ENCODE measurements at places on chromosomes 3 and 15. TPM values are rescaled to one million over a fixed set of nuclear protein-coding genes. Genes with fewer than 3 reads are reported as not detected.

PARP14 gene
- 16.4 TPM for polyA plus RNA-seq

UROC1 gene
- 0.13 TPM for polyA plus RNA-seq

STARD5 gene
- polyA plus RNA-seq: 4.0 TPM

HCLS1 gene
- 4.9 TPM for polyA plus RNA-seq

LPP gene
- polyA plus RNA-seq: 30.0 TPM

SLC7A14 gene
- 2.3 TPM for polyA plus RNA-seq

GOLGA6A gene
- not detected for polyA plus RNA-seq

CYP8B1 gene
- polyA plus RNA-seq: 1.5 TPM

SLC9C1 gene
- 1.2 TPM for polyA plus RNA-seq

ITGA11 gene
- polyA plus RNA-seq: 2.3 TPM

AADACL2 gene
- not detected for polyA plus RNA-seq

OR5H14 gene
- polyA plus RNA-seq: 0.01 TPM

CD80 gene
- 0.42 TPM for polyA plus RNA-seq

ZNF80 gene
- polyA plus RNA-seq: 0.13 TPM

CNTN3 gene
- polyA plus RNA-seq: 5.4 TPM

- DNase-seq: no peak
Observed at GRCh38 chr3:126465928-126466544, 9.7 kb downstream of the ZXDC start.

- no peak for DNase-seq
Observed at GRCh38 chr3:149702691-149703441, 45.0 kb upstream of the WWTR1 start.

DNA sequence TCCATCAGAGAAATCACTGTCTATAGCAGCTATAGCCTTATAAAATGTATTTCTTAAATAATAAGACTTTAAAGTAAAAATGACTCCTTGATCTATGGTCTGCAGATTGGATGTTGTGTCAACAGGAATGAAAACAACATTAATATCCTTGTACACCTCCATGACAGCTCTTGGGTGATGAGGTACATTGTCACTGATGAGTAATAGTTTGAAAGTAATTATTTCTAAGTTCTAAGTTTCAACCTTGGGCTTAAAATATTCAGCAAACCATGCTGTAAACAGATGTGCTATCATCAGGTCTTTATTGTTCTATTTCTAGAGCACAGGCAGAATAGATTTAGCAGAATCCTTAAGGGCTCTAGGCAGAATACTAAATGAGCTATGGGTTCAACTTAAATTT is 568.2 kb upstream of the BCHE start:
- no peak for DNase-seq

- DNase-seq: no peak
Observed at GRCh38 chr3:169350228-169350627, 313.3 kb downstream of the MECOM start.

DNA sequence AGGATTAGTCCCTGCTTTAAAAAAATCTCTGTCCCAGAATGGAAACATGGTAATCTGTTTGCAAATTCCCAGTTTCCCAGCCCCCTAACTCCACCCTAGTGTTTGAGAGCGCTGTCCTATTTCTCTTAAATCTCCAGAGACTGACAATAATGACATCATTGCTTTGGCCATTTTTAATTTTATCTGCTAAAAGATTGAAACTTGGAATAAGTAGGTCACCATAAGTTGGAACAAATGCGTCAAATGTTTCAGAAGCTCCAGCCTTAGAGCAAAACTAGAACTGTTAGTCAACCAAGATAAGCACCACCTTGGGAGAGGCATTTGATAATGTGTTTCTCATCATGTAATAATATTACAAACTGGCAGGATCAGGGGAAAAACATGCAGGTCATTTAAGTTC is 25.7 kb upstream of the MB21D2 start:
- DNase-seq: no peak

GRCh38 chr3:114884213-114884923 is 262.7 kb downstream of the ZBTB20 start:
- DNase-seq: no peak

DNA sequence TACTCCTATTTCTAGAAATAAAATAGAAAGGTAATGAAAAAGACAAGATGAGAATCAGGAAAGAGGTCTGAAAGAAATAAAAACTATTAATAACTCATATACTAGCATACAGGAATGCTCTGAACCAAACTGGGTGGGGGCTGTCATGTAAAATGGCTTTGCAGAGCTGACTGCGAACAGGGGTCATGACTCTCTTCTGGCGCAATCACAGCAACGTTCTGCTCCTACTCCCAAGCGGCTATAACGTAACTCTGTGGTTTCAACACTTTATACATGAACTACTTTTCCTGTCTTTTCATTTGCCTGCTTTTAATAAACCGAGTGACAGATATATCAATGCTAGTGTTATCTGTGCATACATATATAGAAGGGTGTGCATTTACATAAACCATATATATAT is 116.7 kb downstream of the DLG1 start:
- no peak for DNase-seq

DNA sequence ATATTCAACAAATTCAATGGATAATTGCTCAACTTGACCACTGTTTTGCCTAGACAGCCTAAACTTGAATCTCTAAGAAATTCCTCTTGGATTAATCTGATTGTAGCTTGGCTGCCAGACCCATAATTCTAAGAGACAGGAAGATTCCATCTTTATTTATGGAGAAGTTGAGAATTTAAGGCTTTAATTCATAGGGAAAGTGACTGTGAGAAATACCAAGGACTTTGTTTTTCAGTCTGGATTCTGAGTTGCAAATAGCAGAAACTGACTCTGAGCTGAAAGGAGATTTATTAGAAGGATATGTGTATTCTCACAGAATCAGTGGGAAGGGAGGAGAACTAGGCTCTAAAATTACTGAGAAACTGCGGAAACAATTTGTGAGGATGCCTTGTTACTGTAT is 195.7 kb downstream of the OXSM start:
- DNase-seq: no peak

GRCh38 chr3:25386686-25387255 is 41.3 kb upstream of the RARB start:
- no peak for DNase-seq

DNA sequence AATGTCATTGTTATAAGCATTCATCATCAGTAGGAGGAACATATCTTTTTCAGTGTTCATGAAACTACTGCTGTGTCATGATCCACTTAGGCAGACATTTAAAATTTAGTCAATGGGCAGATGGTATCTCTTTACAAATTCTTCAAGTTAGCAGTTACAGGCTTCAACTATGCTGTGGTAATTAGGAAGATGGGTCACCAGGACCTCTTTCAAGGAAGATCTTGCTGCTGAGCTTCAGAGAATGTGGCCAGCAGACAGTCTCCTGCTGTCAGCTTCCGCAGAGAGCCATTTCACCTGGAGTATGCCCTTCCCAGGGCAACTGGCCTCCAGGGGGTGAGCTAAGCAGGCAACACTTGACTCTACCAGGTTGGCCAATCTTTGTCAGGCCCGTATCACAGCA is 19.4 kb downstream of the IFT57 start:
- no peak for DNase-seq

- DNase-seq: no peak
Observed at GRCh38 chr3:194937144-194937543, 251.5 kb downstream of the FAM43A start.

GRCh38 chr3:66276705-66277274 is 56.0 kb downstream of the SLC25A26 start:
- DNase-seq: peak; percentile 70

- no peak for DNase-seq
Observed at GRCh38 chr15:98294126-98294525, 333.6 kb downstream of the ARRDC4 start.

- DNase-seq: no peak
Observed at GRCh38 chr3:40116478-40117177, 192.9 kb upstream of the EIF1B start.

DNA sequence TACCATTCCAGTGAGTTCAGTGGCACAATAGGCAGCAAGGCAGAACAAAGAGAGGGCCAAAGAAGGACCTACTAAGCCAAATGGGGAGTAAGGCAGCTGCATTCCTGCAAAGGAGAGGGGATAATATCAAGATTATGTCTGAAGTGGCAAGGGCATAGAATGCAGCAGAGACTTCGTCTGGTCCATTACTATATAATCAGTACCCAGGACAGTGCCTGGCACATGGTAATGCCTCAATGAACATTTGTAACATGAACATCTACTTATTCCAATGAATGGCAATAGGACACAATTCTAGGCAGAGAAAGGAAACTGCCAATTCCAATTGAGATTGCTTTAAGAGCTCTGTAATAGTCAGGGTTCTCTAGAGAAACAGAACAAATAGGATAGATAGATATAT is 82.1 kb upstream of the STAC start:
- no peak for DNase-seq

DNA sequence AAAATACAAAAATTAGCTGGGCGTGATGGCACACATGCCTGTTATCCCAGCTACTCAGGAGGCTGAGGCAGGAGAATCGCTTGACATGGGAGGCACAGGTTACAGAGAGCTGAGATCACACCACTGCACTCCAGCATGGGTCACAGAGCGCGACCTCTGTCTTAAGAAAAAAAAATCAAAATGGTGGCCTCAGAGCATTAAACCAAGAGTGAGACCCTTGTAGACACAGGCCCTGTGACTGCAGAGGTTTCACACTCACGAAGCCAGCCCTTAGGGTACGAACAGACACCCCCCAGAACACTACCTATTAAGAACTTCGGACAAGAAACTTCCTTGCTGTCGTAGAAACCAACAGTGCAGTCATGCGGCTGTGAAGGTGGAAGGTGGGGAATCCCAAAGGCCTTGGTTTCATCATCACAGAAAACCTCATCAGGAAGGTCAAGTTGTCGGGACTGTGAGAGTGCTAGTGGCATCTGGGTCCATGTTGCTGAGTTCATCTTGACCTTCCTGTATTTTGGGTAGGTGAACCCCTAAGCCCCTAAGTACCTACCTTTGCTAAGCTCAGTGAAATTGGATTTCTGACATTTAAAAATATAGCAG is 4.8 kb upstream of the PDE8A start:
- DNase-seq: no peak

- DNase-seq: no peak
Observed at GRCh38 chr15:41546851-41547786, 3.1 kb upstream of the RPAP1 start.

GRCh38 chr3:135141160-135141559 is 346.1 kb downstream of the EPHB1 start:
- DNase-seq: no peak

DNA sequence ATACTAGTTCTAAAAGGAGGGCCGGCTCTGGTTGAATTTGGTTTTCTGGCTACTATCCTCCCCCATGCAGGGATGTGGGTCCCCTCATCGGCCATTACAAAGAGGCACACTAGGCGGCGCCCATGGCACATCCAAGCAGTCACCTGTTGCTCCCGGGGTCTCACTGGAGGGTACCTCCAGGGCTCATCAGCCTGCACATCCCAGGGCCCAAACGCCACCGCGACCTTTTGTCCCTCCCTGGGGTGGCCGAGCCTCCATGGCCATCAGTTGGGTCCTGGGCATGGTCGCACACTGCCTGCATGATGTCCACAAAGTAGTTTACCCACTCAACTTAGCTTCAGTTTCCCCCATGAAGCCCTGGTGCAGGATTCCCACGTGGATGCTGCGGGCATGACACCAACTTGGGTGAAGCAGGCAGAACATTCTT is 28.3 kb downstream of the IDH3A start:
- peak; percentile 19 for DNase-seq

- peak; percentile 78 for DNase-seq
Observed at GRCh38 chr15:28955160-28955992, 69.6 kb downstream of the APBA2 start.

DNA sequence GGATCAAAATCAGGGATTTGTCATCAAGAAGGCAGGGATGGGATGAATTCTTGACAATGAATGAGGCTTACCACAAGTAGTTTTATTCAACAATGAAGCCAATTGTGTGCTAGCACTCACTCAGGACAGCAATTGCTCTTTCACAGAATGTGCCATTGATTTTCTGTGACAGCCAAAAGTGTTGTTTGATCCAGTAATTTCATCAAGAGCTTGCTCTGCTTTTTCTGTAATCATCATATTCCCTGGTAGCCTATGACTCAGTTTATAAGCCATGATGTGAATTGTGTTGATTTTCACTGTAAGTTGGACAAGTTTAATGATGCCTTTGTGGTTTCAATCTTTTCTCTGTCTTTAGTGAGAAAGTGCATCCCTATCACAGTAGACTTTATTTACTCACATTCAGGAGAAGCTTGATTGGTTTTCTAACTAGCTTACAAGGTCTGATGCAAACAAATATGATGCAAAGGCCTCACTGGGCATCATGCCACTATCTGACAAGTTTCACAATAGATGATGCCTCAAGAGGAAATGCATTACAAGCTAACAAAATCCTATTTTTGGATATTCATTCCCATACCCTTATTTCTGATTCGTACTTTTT is 13.6 kb upstream of the CSRNP1 start:
- no peak for DNase-seq

DNA sequence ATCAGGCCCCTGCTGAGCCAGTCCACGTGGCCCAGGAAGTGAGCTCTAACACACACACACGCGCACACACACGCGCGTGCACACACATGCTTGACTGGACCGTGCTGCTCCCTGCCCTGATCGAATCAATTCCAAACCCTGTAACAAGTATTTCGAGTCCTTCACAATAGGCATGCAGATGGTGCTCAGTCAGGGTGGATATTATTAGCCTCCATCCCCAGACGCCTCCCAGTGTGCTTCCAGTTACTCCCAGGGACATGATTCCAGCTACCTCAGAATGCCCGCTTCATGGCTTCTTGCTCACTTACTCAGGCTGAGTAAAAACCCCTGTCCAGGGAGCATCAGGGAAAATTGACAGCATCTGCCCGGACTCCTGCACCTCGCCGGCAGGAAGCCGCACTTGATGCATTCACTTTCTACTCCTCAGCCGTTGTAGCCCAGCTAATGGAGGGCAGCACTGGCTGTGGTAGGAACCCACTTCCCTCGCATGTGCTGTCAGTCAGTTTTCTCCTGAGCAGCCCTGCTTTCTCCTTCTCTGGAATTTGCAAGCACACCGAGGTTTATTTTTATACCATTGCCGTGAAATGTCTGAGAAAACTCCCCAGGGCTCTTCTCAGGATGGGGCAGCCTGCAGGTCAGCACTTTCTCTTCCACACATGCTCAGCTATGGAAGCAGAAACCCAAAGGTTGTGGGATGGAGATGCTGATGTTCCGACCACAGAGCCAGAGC is 126.1 kb upstream of the ABHD17C start:
- no peak for DNase-seq

DNA sequence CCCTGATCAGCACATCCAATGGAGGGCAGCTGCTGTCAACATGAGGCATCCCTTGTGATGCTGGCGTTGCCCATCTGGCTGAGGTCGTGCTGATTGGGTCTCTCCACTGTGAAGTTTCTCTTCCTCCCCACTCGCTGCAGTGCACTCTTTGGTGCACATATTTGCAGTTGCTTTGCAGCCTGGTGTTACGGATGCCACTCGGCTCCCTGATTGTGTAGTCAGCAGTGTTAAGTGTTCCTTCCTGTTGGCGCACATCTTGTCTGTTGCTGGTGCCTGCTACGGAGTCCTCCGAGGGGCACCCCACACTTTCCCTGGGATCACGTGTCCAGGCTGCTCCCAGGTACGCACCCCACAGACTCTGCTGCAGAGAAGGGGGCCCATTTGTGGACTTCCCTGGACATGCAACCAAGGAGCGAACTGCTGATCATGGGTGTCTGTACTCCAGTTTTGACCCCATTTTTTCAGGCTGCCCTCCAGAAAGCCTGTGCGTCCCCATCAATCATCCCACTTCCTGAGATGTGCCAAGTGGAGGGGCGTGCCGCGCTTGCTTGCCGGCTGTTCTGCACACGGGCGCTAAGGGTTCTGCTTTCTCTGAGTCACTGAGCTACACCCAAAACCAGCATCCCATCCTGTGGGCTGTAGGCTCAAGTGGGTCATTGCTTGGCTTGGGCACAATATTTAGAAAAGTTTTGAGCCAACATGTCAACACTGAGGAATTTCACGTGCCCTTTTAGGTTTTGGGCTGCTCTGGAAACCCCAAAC is 98.6 kb downstream of the FBLN2 start:
- no peak for DNase-seq

GRCh38 chr3:61922118-61922517 is 360.7 kb downstream of the PTPRG start:
- DNase-seq: no peak
